ENCODE measurements at places on chromosomes 2 and 18.

- no peak for DNase-seq
Observed at GRCh38 chr2:102253753-102254150, 57.6 kb upstream of the IL1RL1 start.

- DNase-seq: no peak
Observed at GRCh38 chr18:24954341-24954740, 397.6 kb downstream of the ZNF521 start.

GRCh38 chr18:10750191-10751035 lies 224.6 kb downstream of the NAPG start:
- DNase-seq: no peak

DNA sequence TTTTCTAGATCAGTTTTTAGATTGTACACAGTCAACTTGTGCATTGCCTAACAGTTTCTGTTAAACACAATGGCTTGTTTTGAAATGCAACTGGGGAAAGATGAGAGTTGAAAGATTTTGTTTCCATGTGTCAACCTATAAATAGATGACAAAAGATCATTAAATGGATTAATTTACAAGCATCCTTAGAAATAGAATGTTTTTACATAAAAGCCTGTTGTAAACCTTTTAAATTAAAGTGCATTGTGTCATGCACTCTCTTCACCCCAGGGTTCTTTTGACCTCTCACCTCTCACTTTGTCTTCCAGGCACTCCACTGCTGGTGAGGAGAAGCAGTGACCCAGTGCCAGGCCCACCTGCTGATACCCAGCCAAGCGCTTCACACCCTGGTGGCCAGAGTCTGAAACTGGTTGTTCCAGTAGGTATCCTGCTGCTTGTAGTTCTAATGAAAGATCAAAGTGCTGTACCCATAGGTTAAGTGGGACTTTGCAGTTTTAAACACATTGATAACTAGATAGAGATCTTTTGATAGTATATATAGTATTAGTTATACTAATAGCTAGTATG lies 502.1 kb downstream of the PARD3B start:
- no peak for DNase-seq

DNA sequence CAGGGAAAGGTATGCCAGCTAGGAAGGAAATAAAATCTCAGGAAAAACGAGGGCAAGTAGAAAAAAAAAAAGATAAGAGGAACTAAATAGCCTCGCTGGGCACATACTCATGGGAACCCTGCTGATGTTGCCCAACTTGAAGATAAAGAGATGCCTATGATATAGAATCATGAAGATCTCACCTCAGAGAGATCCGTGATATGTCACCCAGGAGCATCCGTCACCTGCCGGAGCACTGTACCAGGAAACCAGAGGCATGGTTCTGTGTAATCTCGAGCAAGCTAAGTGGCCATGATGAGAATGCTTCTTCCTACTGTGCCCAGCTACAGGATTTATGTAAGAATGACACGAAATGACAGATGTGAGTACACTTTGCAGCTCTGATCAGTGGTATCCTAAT lies 40.0 kb downstream of the CYP1B1 start:
- DNase-seq: no peak

DNA sequence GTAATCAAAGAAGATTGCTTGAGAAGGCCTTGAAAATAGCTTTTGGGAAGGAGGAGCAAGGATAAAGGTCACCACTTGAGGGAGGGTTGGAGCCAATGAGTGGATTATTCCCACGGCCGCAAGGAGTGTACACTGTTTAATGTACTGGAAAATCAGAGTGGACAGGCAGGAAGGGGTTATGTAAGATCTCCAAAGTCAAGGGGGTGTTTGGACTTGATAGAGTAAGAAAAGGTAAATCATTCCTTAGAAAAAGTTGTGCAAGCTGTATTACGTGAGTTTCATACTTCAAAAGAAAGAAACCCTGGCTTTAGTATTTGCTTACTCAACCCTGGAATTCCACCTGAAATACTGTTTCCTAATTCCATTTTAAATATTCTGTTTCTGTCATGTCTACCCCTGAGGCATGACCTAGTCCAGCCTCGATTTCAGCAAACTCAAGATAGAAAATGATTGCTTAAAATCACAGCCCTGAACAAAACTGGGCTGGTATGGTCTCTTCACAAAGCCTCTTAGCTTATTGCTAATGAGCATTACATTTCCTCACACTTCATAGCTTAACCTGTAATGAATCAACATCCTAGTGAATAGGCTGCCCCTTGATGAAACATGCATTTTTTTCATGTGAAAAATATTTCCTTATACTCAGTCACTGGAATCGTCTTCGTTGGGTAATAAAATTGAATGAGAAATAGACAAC lies 1.1 kb downstream of the MREG start:
- DNase-seq: no peak

GRCh38 chr18:22136395-22136794 lies 33.0 kb upstream of the GATA6 start:
- DNase-seq: no peak

GRCh38 chr18:68784071-68784470 lies 13.8 kb upstream of the CCDC102B start:
- no peak for DNase-seq

DNA sequence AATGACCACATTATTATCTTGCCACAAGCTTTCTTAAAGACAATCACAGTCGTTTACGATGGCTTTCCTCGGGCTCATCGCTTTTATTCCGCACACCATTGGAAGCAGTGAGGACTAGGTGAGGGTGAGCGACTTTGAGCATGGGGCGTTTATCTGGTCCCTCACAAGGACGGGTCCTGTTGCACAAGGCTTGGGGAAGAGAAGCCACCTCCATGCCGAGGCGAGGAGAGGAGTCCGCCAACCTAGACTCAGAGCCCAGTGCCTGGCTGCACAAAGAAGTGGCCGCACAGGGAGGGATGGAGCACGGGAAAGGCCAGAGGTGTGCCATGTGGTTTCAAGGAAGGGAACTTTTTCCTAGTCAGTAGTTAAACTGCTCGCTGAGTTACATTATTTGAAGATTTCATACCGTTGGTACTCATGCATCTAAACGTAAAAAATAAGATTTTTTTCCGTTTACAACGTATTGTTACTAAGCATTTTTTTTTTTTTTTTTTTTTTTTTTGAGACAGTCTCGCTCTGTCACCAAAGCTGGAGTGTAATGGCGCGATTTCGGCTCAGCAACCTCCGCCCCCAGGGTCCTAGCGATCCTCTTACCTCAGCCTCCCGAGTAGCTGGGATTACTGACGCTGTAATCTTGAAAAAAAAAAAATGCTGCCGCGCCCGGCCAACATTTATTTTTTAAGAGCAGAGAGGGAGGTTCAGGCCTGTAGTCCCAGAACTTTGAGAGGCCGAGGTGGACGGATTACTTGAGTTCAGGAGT lies 849 bp upstream of the CYP27C1 start:
- no peak for DNase-seq

- DNase-seq: no peak
Observed at GRCh38 chr2:160076914-160077313, 14.5 kb upstream of the PLA2R1 start.

DNA sequence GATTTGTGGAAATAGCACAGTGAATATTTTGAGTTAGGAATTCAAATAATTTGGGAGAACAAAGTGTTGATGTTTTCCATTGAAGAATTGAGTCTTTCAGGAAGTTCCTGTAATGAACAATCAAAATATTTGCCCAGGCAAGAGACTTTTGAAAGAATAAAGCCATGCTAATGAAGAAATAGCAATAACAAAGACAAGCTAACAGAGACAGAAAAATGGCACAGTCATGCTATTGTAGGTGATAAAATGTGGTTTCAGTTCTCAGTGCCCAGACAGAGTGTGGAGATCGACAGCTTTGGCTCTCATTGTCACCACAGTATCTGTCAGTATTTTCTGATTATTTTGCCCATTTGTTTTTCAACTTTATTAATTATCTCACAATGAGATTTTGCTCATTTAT lies 490.8 kb upstream of the PIK3C3 start:
- DNase-seq: no peak

- no peak for DNase-seq
Observed at GRCh38 chr2:109378682-109379081, 235.1 kb downstream of the SEPTIN10 start.

GRCh38 chr2:177272765-177273164 lies 8.2 kb upstream of the NFE2L2 start:
- no peak for DNase-seq

GRCh38 chr2:129464036-129464435 lies 515.4 kb upstream of the RAB6C start:
- DNase-seq: no peak

GRCh38 chr2:123015186-123015585 lies 1009.9 kb upstream of the CNTNAP5 start:
- no peak for DNase-seq

DNA sequence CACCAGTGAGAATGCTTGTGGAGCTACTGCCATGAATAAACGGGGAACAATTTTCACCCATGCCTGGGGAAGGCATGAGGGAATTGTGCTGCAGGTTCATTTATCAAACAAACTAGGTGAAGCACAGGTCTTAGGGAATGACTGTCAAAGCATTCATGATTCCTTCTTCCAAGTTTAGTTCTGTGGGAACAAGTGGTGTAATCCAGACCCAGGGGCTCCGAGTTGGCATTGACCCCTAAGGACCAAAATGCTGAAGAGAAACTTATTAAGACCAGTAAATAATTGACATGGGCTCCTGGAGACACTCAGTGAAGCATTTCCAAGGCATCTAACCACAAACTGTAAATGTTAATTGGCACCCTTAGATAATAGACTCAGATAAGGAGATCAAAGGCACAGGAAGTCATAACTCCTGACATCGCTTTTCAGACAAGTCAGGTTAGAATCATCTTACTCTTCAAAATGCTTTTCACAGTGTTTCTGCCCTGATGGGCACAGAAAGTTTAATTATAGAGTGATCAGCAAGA lies 96.9 kb downstream of the SPP2 start:
- no peak for DNase-seq

GRCh38 chr2:69216535-69217332 lies 170.3 kb downstream of the GFPT1 start:
- DNase-seq: no peak

DNA sequence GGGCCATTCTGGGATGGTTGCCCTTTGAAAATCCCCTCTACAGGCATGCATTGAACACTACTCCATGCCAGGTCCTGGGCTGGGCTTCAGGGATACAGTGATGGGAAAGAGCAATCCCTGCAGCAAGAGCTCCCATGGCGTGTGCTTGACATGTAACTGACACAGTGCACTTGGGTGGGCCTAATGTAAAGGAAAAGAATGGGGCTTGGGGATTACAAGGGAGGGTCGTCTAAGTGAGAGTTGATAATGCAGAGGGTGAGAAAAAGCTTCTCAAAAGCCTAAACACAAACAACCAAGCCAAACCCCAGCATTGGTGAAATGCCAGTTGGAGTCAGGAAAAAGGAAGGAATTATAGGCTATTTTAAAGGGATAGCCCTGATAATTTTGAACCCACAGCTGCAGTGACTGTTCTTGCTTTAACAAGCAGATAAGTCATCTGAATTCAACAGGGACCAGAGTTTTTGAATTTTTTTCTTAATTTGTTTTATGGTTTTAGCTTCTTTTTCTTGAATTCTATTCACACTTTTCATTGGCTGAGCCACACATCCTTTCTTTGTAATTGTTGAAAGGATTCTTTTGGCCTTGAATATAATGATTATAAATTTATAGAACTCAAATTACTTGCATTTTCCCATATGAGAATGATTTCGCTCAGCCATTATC lies 308.7 kb downstream of the LPIN1 start:
- DNase-seq: no peak

DNA sequence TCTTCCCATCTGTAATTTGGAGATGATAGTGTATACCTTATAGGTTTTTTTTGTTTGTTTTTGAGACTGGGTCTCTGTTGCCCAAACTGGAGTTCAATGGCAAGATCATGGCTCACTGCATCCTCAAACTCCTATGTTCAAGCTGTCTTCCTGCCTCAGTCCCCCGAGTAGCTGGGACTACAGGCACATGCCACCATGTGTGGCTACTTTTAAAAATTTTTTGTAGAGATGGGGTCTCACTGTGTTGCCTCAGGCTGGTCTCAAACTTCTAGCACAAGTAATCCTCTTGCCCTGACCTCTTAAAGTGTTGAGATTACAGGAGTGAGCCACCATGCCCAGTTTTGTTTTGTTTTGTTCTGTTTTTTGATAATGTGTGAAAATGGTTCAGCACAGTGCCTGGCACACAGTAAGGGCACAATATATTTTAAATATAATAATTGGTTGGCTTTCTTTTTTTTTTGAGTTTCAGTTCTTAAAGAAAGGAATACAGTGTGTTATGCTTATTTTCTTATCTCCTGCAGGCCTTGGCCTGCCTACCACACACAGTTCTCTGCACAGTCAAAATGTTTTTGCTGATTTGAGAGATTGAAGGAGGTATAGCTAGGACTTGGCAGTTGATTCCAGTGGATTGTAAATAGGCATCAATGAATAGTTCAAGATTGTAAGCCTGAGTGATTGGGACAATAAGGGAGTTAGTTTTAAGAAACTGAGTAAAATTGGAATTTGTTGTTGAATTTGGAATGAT lies 6.1 kb downstream of the ACTR3 start:
- DNase-seq: no peak

- no peak for DNase-seq
Observed at GRCh38 chr18:55588870-55589595, 1.0 kb upstream of the TCF4 start.

- no peak for DNase-seq
Observed at GRCh38 chr18:75090336-75090735, 118.6 kb downstream of the PTGR3 start.

DNA sequence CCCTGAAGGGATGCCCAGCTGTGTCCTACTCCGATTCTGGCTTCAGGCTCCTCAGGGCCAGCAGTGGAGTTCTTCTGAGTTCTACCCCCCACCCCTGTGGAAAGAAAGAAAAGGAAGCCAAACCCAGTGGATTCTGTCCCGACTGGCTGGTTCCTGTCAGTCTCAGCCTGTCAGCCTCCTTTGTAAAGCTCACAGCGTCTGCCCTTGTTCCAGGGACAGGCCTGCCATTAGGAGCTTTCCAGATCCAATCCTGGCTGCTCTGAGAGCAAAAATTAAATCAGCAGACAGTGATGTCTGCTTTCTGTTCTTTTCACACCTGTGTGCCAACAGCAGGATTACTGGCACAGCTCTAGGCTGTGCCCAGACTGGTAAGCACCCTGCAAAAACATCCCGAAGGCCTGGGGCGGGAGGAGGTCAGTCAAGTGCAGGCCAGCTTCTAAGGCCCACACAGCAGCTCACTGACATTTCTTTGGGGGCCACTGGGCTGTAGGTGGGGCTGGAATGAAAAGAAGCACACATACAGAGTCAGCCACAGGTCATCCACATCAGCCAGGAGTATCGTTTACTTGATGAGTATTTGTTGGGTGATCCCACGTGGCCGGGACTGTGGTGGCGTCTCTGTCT lies 69.1 kb downstream of the EHD3 start:
- DNase-seq: no peak

- no peak for DNase-seq
Observed at GRCh38 chr18:32270341-32270740, 80.5 kb downstream of the MEP1B start.

GRCh38 chr2:88236666-88237065 lies 66.5 kb downstream of the THNSL2 start:
- no peak for DNase-seq

GRCh38 chr2:197599285-197599965 lies 76.0 kb downstream of the RFTN2 start:
- peak; percentile 12 for DNase-seq

Data from stimulated activated CD4-positive, alpha-beta T cell treated with anti-CD3 and anti-CD28 coated beads, Interleukin-4, amount 100 ng/mL, for 1 hour (primary cell).